ENCODE measurements at places on chromosomes 1 and 21.

DNA sequence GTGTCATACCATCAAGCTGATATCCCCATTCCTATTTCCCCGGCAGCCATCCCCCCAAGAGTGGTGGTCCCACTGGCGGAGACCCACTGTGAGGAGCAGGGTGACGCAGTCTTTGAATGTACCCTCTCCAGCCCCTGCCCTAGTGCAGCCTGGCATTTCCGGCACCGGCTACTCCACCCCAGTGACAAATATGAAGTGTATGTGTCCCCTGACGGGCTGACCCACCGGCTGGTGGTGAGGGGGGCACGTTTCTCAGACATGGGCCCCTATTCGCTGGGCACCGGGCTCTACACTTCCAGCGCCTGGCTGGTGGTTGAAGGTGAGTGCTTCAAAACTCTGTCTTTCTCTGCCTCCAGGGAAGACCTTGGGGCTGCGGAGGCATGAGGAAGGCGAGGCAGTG, 14.4 kb downstream of the IGFN1 start:
- no peak for DNase-seq

DNA sequence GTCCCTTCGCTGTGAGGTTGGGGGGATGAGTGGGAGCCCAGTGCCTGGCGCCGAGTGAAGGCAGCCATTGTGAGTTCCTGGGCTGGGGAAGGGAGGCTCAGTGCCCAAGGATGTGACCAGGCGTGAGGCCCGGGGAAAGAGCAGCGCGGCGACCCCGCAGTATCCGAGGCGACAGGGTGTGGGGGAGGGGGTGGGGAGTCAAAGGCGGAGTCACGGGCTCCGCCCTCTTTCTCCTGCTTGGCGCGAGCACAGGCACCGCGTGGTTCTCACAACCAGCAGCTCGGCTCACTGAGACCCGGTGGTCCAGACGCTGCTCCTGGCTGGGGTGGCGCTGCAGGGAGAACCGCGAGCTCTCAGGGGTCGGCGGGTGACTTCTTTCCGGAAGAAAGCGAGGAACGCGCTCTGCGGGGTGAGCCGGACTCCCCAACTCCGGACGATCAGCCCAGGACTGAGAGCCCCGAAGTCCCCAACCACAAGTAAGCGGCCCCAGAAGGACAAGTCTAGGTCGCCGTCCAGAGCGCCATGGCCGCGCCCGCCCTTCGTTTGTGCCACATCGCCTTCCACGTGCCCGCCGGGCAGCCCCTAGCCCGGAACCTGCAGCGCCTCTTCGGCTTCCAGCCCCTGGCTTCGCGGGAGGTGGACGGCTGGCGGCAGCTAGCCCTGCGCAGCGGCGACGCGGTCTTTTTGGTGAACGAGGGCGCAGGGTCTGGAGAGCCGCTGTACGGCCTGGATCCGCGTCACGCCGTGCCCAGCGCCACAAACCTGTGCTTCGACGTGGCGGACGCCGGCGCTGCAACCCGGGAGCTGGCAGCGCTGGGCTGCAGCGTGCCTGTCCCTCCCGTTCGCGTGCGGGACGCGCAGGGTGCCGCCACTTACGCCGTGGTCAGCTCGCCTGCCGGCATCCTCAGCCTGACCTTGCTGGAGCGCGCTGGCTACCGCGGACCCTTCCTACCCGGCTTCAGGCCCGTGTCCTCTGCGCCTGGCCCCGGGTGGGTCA, at the start of gene HPDL:
HPDL (plus strand) TSS at position 269 of the 997 bp plus-strand sequence; CDS start at position 523, 254 bp downstream.
- DNase-seq = peak; percentile 76

- DNase-seq = no peak
Observed at GRCh38 chr1:229986737-229987337, 80.2 kb upstream of the GALNT2 start.

DNA sequence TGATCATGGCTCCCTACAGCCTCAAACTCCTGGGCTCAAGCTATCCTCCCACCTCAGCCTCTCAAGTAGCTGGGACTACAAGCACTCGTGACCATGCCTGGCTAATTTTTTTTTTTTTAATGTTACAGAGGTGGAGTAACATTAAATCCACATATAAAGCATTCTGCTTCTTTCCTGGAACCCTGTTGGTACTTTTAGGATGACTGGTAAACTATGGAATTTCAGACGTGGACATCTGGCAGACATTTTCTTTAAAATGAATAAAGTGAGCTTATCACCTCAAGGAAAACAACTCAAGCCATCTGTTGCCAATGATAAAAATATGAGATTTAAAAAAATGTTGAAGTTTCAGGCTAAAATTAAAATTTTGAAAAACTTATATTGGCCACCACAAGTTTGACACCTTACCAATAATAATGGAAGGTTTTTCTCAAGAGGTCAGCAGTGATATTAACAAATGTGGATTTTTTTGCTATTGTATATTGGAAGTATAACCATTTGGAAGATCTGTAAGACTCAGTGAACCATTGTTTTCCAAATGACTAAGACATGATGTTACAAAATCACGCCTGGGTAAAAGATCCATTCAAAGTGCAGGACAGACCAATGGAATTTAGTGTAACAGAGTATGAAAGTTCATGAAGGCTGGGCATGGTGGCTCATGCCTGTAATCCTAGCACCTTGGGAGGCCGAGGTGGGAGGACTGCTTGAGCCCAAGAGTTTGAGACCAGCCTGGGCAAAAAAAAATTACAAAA, 52.7 kb upstream of the EIF4G3 start:
- no peak for DNase-seq

GRCh38 chr1:96372881-96373280, 348.7 kb upstream of the PTBP2 start:
- DNase-seq = no peak

- DNase-seq = no peak
Observed at GRCh38 chr1:79974659-79975058, 968.1 kb upstream of the ADGRL4 start.

- no peak for DNase-seq
Observed at GRCh38 chr1:30914931-30915330, 6.4 kb upstream of the SDC3 start.

DNA sequence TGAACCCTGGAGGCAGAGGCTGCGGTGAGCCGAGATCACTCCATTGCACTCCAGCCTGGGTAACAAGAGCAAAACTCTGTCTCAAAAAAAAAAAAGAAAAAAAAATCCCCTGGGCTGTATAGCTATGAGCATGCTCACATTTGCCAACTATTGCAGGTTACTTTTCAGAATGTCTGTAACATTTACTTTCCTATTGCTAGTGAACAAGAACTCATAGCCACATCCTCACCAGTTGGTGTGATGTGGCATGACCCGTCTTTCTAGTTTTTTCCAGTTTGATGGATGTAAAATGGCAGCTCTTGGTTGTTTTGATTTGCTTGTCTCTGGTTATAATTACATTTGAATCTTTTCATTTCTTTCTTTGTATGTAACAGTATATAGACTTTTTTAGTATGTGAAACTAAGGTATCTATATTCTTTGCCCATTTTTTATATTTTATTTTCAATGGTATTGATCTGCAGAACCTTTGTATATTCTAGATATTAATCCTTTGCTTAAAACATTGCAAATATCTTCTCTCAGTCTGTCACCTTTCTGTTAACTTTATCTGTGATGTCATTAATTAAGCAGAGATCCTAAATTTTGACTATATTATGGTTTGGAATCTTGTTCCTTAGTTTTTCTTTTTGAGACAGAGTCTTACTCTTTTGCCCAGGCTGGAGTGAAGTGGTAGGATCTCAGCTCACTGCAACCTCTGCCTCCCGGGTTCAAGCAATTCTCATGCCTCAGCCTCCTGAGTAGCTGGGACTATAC, 11.6 kb downstream of the MED18 start:
- DNase-seq = no peak

DNA sequence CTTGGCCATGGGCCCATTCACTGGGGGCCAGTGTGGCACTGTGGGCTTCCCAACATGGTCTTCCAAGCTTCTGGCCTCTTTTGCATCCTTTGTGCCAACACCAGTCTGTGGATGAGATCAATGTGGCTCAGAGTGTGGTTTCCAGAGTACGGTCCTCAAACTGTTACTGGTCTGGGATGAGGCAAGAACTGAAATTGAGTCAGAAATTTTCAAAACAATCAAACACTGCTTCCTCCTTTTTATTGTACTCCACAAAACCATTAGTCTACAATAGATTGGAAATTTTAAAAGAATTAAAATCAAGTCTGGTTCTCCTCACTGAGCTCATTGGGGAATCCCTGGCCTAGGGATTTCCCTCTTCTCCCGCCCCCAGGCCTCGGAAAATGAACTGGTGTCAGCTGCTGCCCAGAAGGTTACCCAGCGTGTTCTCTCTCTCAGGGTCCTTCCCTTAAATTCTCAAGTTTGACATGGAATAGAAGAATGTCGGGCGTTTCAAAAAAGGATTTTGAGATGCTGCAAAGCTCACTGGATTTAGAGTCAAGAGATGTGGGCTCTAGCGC, 222.0 kb downstream of the SDCCAG8 start:
- no peak for DNase-seq

DNA sequence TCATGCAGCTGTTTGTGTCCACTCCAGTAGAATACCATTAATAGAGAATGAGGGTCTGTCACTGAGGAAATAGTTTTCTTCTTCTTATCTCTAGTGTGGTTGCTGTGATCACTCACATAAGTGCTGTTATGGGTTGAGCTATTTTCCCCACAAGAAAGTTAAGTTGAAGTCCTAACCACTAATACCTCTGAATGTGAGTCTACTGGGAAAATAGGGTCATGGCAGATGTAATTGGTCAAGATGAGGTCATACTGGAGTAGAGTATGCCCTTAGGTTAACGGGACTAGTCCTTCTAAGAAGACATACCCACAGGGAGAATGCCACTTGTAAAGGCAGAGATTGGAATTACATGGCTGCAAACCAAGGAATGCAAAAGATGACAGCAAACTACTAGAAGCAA, 70.5 kb upstream of the COL24A1 start:
- no peak for DNase-seq

- no peak for DNase-seq
Observed at GRCh38 chr1:6906783-6907182, 121.5 kb downstream of the CAMTA1 start.

DNA sequence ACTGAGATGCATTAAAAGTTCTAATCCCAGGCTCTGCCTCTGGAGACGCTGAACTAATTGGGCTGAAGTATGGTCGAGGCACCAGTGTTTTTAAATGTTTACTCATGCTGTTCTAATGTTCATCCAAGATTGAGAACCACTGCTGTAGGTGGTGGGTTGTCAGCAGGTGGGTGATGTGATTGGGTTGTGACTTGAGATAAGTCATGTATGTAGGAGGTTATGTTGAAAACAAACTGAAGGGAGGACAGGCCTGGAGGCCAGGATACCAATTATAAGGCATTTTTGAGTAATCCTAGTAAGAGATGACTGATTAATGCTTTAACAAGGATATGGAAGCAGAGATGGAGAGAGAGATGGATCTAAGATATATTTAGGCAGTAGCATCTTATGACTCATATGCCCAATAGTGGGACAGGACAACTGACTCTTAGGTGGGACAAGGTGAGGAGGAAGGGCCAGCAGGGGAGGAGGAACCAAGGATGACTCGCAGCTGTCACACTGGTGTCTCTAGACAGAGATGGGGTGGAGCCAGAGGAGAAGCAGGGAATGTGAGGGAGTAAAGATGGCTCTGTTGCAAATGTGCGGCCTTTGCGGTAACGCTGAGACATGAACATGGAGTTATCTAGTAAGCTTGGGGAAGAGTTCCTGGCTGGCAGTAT, 29.3 kb downstream of the RAB4A start:
- no peak for DNase-seq

GRCh38 chr1:236148470-236148845, 6.1 kb downstream of the GPR137B start:
- DNase-seq = no peak

GRCh38 chr1:2033165-2033564, 14.0 kb downstream of the GABRD start:
- DNase-seq = no peak

- no peak for DNase-seq
Observed at GRCh38 chr1:244159646-244160045, 108.6 kb downstream of the ZBTB18 start.

GRCh38 chr1:21811875-21812305, at the start of gene LDLRAD2:
LDLRAD2 (plus strand) TSS chr1:21812265; CDS start chr1:21812452, 187 bp downstream.
- DNase-seq = no peak

DNA sequence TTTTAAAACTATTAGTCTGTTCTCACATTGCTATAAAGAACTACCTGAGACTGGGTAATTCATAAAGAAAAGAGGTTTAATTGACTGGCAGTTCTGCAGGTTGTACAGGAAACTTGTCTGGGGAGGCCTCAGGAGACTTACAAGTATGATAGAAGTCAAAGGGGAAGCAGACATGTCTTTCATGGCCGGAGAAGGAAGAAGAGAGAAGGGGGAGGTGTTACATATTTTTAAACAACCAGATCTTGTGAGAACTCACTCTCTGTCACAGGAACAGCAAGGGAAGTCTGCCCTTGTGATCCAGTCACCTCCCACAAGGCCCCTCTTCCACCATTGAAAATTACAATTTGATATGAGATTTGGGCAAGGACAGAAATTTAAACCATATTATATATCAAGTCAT, 55.9 kb downstream of the CLIC4 start:
- DNase-seq = no peak

DNA sequence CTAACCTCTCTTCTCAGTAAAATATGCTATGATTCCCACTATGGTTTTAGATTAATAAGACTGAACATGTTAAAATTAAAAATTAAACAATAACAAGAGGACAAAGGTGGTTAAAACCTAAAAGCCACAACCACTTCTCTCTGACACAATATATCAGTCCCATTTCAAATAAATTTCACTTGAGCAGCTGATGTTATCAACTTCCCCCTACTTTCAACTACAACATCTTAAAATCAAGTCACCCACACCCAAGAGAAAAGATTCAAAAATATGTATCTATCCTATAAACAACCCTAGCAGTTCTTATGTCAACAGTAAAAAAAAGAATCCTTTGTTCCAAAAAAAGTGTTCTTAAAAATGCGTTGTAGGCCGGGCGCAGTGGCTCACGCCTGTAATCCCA, 7.5 kb downstream of the PUM1 start:
- no peak for DNase-seq

DNA sequence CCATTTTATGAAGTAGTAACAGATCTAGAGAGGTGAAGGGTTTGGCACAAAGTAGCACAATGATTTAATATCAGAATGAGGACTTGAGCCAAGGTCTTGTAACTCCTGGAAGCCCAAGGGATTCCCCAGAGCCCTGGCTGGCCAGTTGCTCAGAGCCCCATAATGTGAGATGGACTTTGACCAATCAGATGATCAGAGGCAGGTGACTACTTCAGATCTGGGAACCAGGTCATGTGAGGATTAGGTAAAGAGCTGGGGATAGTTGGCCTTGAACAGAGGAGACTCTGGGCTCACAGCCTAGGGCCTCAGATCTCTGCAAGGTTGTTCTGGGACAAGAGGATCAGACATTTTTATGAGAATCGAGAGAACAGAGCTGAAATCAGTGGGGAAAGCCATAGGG, 18.9 kb downstream of the SHISAL2A start:
- no peak for DNase-seq
